Stimulated activated CD4-positive, alpha-beta T cell treated with anti-CD3 and anti-CD28 coated beads, Interleukin-1b, Interleukin-23, amount 100 ng/mL, for 1 hour (primary cell): ENCODE measurements at places on chromosomes 5 and 9.

DNA sequence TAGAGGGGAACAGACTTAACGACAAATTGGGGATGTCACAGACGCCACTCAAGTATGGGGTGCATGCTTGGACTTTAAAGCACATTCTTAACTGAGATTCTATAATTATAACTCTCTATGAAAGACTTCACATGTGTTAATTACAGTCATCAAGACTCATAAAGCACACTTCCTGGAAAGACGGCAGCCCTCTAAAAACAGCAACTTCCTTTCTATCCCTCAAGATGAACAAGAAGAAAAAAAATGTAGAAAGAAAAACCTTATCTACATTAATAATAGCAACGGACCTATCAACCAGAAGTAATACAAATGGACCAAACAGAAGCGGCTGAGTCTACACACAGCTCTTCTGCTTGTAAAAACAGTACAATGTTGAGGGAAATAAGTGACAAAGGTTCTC, 21.2 kb downstream of the GNAQ start:
- no peak for DNase-seq

- DNase-seq, result no peak
These were observed 29.3 kb downstream of the CATSPER3 start for GRCh38 chr5:134997015-134997414.

DNA sequence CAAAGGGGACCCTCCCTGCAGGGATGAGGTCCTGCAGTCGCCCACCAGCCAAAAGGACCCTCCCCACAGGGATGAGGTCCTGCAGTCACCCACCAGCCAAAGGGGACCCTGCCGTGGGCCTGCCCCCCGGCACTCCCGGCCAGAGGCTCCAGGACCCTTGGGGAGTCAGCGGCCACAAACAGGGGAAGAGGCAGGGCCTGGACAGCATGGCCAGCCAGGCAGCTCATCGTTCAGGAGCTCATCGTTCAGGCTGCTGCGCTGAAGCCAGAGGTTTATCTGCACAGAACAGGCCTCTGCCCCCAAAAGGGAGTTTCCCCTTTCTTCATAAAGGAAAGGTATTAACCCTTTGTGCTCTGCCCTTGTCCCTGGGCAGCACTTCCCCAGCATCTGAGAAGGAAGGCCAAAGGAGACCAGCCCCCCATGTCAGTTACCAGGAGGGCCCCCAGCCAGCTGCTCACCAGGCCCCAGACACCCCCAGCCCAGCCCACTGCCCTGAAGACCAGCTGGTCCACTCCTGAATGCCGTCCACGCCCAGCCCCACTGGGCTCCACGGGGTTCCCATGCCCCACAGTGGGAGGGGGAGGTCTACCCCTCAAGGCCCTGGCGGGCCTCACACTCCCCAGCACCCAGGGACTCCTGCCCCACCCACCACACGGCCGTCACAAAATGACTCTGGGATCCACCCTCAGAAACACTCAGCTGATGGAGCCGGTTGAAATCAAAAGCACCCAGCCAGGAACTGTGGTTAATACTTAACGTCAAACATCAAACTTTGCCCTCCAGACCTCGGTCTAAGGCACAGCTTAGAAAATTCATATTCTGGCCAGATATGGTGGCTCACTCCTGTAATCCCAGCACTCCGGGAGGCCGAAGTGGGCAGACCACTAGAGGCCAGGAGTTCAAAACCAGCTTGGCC, 6.3 kb downstream of the SLC12A7 start:
- DNase-seq, result no peak

- no peak for DNase-seq
These were observed 806 bp upstream of the CDC42SE2 start for GRCh38 chr5:131262953-131263541.

- no peak for DNase-seq
These were observed 25.8 kb upstream of the GPX8 start for GRCh38 chr5:55134053-55134722.

- DNase-seq, result no peak
These were observed 76.8 kb downstream of the CAMSAP1 start for GRCh38 chr9:135830496-135830895.

- DNase-seq, result no peak
These were observed 88.3 kb downstream of the MTAP start for GRCh38 chr9:21890696-21891095.

DNA sequence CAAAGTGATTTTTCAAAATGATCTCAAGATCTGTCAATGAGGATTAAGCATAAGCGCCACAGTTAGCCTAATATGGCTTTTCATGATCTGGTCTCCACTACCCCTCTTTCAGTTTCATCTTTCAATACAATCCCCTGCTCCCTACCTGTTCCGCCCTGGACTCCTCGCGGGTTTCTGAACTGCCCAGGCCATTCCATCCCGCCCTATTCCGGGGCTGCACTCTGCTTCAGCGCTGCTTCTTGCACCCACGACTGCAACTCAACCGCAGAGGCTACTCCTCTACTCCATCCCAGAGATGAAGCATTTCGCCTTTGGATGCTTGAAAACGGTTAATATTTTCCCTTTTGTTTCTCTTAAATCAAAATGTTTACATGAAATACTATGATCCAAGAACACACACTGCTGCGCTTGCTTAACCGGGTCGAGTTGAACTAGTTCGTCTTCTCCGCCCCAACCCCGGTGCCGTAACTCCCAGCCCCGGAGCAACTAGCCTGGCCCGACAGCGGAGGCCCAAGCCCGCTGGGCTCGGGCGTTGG, 716 bp upstream of the OTULIN start:
- DNase-seq, result no peak

DNA sequence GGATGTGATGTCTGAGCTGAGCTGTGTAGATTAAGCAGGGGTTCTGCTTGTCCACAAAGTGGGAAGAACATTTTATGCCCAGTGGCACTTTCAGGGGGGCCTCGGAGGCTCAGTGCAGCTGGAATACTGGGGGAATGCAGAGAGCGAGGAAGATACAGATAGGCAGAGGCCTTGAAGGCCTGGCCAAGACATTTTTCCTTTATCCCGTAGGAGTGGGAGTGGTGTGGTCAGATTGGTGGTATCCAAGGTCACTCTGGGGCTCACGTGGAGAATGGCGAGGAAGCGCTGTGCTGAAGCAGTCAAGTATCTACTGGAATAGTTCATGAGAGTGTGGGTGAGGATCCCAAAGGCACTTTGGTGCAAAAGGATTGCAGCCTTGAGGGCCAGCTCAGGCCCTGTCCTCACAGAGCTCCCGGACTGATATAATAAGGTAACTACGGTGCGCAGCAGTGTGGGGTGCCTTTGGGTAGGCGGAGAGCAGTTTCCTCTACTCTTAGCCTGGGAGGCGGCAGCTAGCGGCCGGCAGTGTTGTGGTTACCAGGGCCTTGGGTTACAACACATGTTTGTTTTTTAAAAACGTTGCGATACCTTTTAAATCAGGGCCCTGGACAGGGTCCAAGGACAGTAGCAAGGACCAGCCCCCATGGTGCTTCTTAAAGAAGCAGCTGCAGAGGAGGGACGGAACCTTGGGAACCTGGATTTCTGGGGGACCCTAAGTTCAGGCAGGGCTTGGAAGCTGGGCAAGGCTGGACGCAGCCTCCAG, 10.8 kb upstream of the CCDC69 start:
- DNase-seq, result no peak

GRCh38 chr9:6132650-6133049, 83.0 kb upstream of the IL33 start:
- DNase-seq, result no peak

GRCh38 chr5:142589720-142590119, 96.2 kb downstream of the FGF1 start:
- no peak for DNase-seq

DNA sequence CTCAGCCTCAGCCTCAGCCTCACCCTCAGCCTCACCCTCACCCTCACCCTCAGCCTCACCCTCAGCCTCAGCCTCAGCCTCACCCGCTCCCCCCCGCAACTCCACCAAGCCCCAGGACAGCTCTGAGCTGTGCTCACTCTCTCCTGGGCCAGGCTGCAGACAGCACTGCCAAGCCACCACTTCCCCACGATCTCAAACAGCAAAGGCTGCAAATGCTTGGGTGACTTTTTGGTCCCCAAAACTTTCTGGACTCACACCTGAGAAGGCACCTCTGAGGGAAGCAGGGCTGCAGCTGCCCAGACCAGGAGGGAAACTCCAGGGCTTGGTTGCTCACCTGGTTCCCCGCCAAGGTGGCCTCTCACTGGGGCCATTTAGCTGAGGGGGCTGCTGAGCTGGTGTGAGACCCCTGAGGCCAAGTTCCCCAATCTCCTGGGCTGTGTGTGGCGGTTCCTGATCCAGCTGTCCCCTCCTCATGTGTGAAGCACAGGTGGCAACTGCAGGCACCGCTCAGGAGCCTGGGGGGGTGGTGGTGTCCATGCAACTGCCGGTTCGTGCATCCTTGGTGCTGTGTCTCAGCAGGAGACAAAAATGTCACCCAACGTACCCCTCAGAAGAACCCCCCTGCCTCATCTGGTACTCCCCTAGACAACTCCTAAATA, 17.8 kb downstream of the MRPL36 start:
- DNase-seq, result no peak

- DNase-seq, result no peak
These were observed 26.0 kb downstream of the ZCCHC7 start for GRCh38 chr9:37146410-37146809.

GRCh38 chr9:4985386-4986266, 554 bp downstream of the JAK2 start:
- no peak for DNase-seq

DNA sequence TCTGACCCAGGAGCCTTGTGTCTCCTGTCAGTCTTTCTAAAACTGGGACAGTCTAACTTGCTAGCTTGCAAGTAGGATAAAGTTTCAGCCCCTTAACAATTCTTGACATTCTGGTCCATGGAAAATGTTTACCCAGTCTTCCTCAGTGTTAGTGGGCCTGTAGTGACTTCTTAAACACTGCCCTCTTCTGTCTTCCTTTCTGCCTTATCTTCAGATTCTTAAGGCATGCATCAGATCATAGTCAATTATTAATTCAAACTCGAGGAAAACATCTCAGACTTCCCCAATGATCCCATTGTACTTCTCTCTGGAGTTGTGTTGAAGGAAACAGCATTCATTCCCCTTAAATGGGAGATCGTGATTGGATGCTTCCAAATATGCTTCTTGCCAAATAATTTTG, 1199.8 kb downstream of the DTWD2 start:
- DNase-seq, result no peak

DNA sequence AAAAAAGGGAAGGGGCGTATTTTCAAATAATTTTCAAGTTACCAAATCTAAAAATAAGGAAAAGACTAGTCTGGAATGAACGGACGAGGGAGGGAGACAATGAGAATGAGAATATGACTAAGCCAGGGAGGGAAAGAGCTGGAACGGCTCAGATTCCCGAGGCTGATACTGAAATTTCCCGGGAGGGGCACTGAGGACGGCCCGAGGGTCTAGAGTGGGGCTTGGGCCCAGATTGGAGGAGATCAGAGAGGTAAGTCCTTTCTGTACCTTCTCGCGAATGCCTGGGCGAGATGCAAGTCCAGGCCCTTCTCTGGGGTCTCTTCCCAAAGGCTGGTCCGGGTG, 3.4 kb upstream of the CCIN start:
- no peak for DNase-seq

DNA sequence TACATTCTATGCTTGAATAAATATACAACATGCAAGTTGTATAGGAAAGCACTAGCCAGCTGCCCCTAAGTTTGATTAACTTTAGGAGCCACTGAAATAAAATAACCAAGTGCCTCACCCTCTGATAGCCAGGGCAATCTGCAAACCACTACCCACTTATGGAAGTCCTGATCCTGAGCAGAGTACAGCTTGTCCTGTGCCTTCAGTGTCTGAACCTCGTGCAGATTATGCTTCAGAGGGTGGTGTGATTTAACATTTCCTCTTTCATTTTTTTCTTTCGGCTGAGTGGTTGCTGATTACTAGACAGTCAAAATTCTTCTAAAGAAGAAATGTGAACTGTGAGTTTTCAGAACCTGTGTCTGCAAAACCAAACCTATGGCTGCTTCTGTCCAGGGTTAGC, 327.7 kb downstream of the PIK3R1 start:
- no peak for DNase-seq

DNA sequence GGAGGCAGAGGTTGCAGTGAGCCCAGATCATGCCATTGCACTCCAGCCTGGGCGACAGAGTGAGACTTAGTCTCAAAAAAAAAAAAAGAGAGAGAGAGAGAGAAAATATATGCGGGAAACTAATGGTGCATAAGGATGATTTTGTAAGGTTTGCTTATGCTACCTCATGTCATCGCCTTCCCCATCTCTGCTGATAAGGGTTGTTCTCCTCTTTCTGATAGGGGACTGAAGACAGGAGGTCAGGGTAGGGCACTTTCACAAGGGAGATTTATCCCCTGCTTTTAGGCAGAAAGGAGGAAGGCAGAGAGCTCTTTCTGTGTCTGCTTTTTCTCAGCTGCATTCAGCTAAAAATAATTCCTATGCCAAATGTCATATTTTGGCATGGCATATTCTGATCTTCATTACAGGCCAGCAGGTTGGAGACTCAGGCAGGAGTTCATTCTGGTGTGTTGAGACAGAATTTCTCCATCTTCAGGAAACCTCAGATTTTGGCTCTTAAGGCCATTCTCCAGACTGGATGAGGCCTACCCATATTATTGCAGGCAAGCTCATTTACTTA, 220.2 kb downstream of the AUH start:
- no peak for DNase-seq

GRCh38 chr5:119385136-119385535, 29.3 kb downstream of the TNFAIP8 start:
- no peak for DNase-seq

DNA sequence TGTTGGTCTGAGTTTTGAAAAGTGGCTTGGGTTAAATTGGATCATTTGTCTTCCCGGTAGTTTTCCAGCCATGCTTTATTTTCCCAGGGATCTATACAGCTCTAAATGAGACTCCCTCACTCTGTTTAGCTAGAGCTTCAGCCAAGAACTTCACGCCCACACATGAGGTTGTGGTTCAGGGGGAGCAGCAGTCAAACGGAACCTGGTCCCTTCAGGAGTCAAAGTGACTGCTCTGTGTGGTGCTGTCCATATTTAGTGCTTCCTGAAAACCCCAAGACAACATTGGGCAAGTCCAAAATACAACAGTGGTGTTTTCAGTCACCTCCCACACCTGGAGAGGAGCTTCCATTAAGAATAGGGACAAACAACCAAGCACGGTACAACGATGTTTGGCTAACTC, 90.5 kb downstream of the ANKH start:
- no peak for DNase-seq

DNA sequence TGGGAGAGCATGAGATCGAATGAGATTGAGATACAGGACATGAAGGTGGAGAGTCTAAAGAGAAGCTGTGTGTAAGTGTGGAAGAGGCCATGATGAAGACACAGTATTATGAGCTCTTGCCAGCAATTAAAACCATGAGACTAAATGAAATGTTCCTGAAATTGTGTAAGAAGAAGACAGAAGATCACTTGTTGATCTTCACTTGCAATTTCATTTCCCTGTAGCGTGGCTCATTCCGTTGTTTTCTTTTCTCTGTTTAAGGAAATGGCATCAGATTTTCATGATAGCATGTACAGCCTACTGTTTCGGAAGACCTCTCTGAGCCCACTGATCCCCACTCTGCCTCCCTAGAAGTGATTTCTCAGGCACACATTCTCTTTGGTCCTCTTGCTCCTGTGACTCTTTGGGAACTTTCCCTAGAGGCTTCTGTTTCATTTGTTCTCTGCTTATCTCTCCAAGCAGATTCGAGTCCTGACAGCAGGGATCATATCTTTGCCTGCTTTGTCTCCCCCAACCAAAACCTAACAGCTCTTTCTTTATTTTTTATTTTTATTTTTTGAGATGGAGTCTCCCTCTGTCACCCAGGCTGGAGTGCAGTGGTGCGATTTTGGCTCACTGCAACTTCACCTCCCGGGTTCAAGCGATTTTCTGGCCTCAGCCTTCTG, 16.8 kb downstream of the PIP5K1B start:
- DNase-seq, result no peak

- no peak for DNase-seq
These were observed 60.6 kb downstream of the NSUN2 start for GRCh38 chr5:6572086-6572824.

- no peak for DNase-seq
These were observed 34.1 kb downstream of the SIL1 start for GRCh38 chr5:139164020-139164419.
